ENCODE measurements at places on chromosomes 2 and 18.

GRCh38 chr2:240556553-240557100 lies 1.2 kb downstream of the ANKMY1 start:
- no peak for DNase-seq

DNA sequence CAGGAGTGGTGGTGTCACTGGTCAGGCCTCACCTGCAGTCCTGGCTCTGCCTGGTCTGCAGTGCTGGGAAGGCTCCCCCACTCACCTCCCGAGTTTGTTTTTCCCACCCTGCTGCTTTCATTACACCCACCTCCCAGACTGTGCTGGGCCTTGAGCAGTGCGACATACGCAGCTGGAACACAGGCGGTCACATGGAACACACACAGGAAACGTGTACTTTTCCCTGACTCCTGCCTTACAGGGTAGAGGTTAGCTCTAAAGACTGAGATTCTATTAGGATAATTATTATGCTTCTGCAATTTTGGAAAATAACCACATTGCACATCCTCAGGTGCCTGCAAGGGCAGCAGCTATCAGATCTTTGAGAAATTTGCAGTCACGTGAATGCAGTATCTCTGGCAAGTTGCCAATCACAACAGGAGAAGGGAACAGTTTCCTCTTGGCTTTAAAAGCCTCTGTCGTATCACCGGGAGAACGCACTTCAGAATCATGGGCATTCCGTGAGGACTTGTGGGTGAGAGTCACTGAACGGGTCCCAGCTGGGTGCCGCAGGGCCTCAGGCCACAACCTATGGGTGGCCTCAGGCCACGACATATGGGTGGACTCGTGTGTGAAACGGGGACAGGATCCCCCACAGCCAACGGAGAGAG lies 136.5 kb downstream of the ZNF236 start:
- DNase-seq = no peak

DNA sequence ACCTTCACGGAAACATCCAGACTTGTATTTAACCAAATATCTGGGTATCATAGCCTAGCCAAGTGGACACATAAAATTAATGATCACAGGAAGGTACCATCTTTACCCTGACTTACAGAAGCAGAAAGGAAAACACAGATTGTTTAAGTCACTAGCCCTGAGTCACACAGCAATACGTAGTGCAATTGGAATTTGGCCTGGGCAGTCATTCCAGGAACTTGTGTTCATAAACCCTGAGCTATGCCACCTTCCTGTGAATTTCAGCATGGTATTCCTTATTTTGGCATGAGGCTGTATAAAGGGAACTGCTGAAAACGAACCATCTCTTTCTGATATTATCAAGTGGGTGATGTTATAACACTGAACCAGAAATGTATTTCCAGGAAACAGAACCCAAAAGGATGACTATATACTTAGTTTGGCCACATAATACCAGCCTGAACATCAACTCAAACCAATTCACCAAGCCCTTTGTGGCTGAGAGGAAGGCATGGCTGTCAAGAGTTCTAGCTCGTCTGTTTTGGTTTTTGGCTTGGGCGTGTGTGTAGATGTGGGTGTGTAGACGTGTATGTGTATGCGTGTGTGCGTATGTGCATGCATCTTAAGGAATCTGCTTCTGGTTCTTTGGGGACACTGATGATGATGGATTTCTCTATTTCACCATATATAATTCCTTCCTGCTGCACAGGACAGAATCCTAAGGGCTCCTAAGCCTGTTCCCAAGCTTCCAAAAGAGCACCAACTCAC lies 533.4 kb upstream of the ID2 start:
- no peak for DNase-seq

- DNase-seq = no peak
Measured at GRCh38 chr18:69758458-69758857, 189.2 kb downstream of the CD226 start.

GRCh38 chr2:68737711-68738110 lies 3.1 kb downstream of the ARHGAP25 start:
- no peak for DNase-seq

GRCh38 chr2:170345607-170346006 lies 167.7 kb downstream of the MYO3B start:
- DNase-seq = no peak

DNA sequence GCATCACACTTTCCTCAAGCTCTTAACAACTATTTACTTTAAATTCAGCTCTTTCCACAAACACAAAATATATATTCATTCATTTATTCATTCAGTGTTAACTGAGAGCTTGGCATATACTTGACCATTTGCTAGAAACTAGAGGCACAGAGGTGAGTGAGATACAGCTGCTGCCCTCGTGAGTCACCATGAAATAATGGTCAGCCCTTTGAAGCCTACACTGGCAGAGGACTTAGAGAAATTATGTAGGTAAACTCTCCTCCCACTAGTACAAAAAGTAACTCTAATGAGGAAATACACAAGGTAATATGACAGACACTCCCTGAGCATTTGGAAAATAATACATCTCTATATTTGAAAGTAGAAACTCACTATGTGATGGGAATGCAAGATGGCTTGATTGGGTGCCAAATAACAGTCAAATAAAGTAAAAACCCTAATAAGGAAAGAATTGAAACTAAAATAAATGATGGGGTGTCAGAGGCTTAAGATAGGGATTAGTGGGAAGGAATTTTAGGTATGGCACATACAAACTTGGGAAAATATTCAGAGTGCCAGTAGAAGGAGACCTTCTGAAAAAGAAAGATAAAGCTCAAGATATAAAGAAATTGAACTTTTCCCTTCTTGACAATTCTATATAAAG lies 61.1 kb downstream of the ANTXR1 start:
- DNase-seq = no peak

- DNase-seq = no peak
Measured at GRCh38 chr2:164722616-164723338, 101.5 kb upstream of the GRB14 start.

- no peak for DNase-seq
Measured at GRCh38 chr18:50679056-50679455, 119.2 kb downstream of the MAPK4 start.

DNA sequence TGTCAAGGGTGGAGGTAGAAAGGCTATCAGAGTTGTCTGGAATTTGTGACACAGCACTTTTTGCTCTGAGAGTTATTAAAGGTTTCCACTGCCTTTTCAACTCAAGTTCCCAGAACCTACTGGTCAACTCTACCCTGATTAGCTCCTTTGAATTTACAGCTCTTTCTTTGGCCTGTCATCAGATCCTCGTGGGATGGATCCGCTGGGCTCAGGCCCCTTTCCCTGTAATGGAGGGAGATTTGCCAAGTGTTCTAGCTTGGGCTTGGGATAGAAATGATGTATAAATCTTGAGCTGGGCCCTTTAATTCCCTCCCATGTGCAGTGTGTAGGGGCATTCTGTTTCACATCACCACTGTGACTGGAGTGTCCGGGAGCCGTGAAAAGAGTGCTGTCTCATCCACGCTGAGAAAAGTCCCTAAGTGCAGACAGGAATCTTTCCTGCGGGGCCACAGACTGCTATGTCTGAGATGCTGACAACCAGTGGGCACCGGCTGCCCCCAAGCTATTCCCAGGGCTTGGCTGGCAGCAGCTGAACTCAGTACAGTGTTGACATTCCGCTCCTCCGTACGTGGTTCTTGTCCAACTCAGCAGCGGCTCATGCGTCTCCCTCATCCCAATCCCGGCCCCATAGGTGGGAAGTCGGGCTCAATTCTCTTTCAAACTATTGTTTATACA lies 46.9 kb upstream of the ARHGAP28 start:
- no peak for DNase-seq

DNA sequence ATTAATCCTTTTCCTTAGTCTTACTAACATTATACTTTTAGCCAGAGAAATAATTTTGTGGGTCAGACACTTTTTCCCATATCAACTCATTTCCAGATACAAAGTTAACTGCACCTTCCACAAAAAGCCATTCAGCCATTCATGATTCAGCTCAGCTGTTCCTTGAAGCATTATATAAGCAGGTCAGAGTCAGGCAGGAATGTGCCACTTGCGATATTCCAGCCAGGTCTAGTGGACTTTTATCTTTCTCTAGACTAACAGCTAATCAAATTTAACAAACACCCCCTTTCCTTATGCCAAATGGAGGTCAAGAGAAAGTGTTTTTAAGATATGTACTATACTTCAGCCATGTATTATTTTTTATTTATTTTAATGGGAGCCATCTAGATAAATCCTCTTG lies 75.6 kb upstream of the EPB41L3 start:
- DNase-seq = no peak

GRCh38 chr18:46958209-46958608 lies 40.8 kb downstream of the KATNAL2 start:
- no peak for DNase-seq

DNA sequence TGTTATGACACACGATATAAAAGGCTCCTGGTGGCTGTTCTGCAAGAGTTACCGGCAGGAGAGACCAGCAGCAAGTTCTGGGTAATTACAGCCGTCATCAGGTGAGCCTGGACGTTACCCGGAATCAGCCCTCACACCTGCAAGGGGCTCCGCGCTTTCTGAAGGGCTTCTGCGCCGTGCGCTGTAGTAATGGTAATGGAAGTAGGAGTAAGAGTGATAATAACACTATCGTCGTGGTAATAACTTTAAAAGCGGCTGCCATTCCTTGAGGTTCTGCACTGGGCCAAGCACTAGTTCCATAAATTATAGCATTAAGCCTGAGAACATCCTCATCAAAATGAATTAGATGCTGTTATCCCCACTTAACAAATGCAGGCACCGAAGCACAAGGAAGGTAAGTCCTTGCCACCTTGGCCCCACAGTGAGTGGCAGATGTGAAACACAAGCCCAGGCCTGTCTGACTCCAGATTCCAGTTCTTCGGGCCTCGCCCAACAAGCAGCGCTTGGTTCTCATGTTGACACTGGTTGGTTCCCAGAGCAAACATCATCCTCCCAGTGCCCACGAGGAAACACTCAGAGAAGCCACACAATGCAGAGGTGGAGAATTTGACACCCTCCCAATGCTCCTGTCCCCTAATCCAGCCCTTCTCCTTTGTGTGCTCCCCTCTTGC lies 205.2 kb downstream of the EIPR1 start:
- DNase-seq = peak; percentile 80

DNA sequence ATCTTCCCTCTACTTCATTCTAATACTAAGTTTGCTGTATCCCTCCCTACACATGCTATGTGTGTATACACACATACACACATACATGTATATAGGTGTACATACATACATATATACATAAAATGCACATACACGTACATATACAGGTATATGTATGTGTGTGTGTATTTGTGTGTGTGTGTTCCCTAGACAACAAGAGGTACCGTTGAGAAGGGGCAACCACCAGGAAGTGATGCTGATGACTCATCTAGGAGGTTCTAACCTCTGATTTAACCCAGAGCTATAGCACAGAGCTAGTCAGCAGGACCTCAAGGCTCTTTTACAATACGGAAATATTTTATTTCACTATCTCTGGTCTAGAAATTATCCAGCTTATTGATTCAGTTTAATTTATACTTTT lies 139.2 kb downstream of the LAMA3 start:
- DNase-seq = no peak

GRCh38 chr18:8625461-8626092 lies 16.3 kb downstream of the RAB12 start:
- no peak for DNase-seq

DNA sequence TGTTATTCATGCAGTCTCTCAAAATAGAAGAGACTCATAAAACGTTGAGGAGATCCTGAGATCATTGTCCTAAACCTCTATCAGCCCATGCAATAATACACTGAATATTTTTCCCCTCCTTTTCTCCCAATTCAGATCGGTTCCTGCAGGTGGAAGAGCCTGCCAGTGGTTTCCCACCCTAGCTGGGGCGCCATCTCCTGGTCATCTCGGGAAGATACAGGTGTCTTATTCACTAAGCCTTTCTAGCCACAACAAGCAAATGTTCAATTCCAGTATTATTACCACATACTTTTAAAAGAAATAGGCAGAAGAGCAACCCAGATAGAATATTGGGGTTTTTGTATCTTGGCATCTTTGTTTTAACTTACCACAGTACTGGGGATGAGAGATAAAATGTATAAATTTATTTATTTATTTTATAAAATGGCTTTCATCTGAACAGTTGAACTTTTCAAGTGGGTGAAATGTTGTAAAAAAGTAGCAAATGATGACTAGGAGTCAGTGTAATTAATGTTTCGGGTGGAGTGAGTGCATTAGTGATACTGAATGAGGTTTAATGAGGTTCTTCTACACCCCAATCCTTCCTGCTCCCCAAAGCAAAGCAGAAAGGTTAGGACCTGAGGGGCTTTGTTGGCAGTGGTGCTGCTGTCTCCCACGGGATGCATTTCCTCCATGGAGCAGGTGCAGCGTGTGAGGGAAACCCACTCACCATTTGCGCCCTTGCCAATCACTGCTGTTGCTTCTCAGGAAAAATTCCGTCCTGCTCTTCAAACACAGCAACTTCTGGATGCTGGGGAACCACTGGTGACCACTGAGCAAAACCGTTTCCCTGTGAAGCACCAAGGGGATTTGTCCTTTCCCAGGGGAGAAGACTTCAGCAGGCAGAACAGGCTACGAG lies 147.1 kb upstream of the FHL2 start:
- DNase-seq = no peak

GRCh38 chr2:102273619-102274211 lies 37.6 kb upstream of the IL1RL1 start:
- no peak for DNase-seq

DNA sequence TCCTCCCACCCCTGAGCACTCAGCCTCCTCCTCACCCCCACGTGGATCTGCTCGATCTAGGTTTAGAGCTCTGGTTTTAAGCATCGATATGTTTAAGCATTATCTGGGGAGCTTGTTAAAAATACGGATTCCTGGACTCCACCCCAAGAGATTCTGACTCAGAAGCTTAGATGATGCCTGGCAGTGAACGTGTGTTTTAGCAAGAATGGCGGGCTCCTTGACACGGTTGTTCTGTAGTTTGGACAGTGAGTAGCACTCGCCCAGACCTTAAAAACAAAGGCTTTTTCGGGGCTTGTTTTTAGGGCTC lies 47.3 kb downstream of the LDLRAD4 start:
- no peak for DNase-seq

GRCh38 chr2:64754570-64754969 lies 100.9 kb upstream of the SERTAD2 start:
- no peak for DNase-seq

GRCh38 chr2:143553261-143553660 lies 424.0 kb downstream of the ARHGAP15 start:
- no peak for DNase-seq

GRCh38 chr2:1553671-1554295 lies 140.5 kb downstream of the TPO start:
- no peak for DNase-seq

DNA sequence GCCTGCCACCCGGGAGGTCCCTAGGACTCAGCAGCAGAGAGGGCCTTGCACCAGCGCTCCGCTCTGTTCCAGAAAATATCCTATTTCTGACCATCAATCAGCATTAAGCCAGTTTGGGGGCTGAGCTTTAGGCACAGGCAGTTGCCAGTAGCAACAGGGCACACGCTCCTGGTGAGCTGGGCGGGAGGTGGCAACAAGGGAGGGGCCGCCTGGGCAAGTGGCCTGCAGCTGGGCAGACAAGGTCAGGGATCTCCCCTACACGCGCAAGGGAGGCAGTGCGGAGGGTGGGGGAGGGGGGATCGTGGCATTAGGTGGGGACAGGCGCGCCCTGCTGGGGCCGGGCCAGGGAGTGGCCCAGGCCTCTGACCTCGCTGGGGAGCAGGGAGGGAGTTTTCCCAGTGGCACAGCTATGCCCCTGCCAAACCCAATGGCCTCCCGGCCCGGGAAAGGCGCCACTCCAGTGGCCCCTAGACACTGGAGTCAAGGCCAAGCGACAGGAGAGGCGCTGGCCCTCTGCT lies 302.8 kb downstream of the NCKAP5 start:
- DNase-seq = no peak
